Sciatic nerve (tissue), 2 donors: ENCODE measurements at places on chromosomes 12 and 14.

- DNase-seq, result no peak
Measured at GRCh38 chr12:62146318-62146717, 113.9 kb upstream of the USP15 start.

GRCh38 chr12:118521036-118521370 is 144.6 kb downstream of the SUDS3 start:
- DNase-seq, result no peak

- DNase-seq, result no peak
Measured at GRCh38 chr14:100384819-100385813, 62.0 kb downstream of the SLC25A47 start.

DNA sequence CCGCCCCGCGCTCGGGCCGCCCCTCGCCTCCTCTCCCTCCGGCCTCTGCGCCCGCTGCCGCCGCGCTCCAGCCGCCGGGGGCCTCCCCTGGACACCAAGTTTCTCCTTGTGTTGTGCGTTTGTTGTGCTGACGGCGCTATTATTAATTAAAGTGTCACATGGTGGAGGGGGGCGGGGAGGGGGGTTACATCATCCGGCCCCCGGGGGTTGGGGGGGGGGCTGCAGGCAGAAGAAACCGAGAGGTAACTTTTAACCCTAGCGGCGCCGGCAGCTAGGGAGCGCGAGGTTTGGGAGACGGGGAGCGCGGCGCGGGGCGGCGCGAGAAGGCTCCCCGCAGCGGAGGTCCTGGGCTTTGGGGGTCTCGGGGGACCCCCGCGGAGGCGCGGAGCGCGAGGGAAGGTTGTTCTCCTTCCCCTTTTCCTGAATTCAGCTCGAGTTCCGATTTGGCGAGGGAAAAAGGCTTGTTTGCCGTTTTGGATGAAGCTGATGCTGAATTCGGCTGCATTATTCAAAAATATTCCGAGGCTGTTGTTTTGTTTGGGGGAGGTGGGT is at the start of gene HRK:
HRK (minus strand) TSS at position 117 of the 552 bp plus-strand sequence. CDS start 134 bp downstream, outside the sequence.
- no peak for DNase-seq

DNA sequence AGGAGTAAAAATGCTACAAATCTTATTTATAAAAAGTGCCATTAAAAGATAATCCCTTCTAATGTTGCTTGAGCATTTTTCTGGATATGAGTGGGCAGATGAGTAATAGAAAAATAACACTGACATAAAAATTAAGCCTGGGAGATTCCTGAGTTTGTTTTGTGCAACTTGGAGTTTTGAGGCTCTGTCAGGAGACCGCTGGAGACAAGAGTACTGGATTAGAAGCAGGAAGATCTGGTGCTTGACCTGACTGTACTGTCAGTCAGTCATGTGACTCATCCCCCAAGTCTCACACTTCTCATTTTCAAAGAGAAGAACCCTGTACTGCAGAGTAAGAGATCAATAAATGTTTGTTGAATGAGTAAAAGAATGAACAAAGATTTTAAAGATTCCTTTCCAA is 29.4 kb downstream of the ANO4 start:
- DNase-seq, result no peak

DNA sequence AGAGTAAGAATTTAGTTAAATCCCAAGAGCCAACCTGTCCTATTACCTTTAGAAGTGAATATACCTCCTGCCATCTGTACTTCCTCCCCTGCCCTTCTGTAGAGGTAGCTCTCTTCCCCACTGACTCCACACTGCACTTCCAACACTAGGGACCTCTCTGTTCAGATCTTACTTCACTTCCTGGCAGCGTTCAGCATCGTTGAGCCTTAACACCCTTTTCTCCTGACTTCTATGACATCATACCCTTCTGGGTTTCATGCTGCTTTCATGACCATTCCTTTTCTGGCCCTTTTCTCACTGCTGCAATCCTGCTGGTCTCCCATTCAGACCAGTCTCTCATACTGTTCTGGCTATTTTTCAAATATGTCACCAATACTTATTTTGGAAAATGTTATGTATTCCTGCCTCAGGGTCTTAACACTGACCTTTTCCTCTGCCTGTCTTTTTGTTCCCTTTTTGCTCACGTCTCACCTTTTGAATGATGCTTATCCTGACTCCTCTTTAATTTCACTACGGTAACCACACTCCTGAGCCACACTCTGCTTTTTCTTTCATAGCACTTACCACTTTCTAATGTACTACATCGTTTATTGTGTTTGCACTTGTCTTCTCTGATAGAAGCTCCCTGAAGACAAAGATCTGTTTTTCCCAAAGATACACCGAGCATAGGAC is 67.6 kb downstream of the PLEKHA5 start:
- DNase-seq, result no peak
